ENCODE measurements at places on chromosomes 6 and 20. TPM values are rescaled to one million over a fixed set of nuclear protein-coding genes. Genes with fewer than 3 reads are reported as not detected.

DNA sequence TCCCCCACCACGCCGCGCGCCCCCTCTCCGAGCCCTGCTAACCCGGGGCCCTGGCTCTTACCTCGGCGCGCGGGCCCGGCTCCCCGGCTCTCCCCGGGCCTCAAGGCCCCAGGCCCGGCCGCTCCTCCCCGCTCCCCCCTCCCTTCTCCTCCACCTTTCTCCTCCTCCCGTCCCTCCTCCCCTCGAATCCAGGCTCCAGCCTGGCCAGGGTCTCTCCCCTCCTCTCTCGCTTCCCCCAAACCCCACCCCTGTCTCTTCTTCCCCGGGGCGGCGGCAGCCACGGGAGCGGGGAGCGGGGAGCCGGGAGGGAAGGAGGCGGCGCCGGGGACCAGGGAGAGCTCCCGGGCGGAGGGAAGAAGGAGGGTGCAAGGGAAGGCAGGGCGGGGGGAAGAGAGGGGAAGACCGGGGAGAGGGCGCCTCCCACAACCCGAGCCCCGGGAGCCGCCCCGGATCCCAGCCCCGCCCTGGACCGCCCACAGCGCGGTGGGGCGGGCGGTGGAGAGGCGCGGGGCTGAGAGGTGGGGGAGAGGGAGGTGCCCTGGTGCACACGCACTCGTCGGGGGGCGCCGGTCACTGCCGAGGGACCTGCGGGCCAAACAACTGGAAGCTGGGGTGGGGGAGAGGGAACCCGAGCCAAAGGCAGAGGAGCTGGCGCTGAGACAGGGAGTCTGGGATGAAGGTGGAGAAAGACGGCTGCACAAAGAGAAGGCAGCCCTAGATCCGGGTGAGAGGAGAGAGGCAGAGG, at the start of gene GABBR1:
TSS of gene GABBR1 (minus strand) at position 395 of the 745 bp plus-strand sequence. CDS start 798 bp downstream, outside the sequence.
- H3K27ac ChIP-seq, result peak within 1 kb of the TSS; percentile 43
- peaks cover 44% of the 10 kb centered on the region for H3K4me1 ChIP-seq
- peaks cover 2% of the 10 kb centered on the region for H3K27me3 ChIP-seq
- H3K36me3 ChIP-seq, result peaks cover 4% of the 10 kb centered on the region
- H3K4me3 ChIP-seq, result peak within 1 kb of the TSS; percentile 79
- DNase-seq, result peak; percentile 84

- no peak overlapping the region for H3K27ac ChIP-seq
- no peak overlapping the region for H3K4me3 ChIP-seq
- peaks cover 9% of the 10 kb centered on the region for H3K27me3 ChIP-seq
- DNase-seq, result peak; percentile 45
- peaks cover 9% of the 10 kb centered on the region for H3K36me3 ChIP-seq
These were observed 1.3 kb downstream of the BPIFA2 start for GRCh38 chr20:33169176-33169794.

DNA sequence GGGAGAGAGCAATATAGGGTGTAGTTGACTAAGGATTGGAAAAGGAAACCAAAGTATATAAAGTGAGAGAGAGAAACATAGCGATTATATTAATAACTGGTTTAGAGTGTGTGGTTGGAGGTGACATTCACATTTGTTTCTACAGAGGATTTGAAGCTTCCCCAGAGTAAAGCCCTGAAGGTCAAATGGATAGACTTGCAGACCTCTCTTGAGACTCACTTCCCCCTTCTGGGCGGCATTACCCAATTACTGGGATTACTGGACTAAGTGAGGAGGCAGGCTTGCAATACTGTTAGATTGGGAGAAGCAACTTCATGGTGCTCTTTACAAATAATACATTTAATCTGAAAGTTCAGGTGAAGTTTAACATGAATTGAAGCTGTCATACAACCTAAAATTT, 10.7 kb downstream of the FIG4 start:
- H3K4me1 ChIP-seq, result peaks cover 2% of the 10 kb centered on the region
- H3K27me3 ChIP-seq, result no peaks in the 10 kb centered on the region
- no peaks in the 10 kb centered on the region for H3K36me3 ChIP-seq
- DNase-seq, result no peak

GRCh38 chr6:44232676-44233566, 9.5 kb downstream of the SLC29A1 start:
- peaks cover 44% of the 10 kb centered on the region for H3K36me3 ChIP-seq
- H3K27ac ChIP-seq, result no peak overlapping the region
- no peak for DNase-seq
- no peak overlapping the region for H3K4me3 ChIP-seq
- peaks cover 15% of the 10 kb centered on the region for H3K4me1 ChIP-seq
- H3K27me3 ChIP-seq, result no peaks in the 10 kb centered on the region

HNF4A gene
- total RNA-seq, result not detected

GRCh38 chr6:125821825-125822281, 31.1 kb downstream of the NCOA7 start:
- H3K27ac ChIP-seq, result no peak overlapping the region
- H3K27me3 ChIP-seq, result no peaks in the 10 kb centered on the region
- DNase-seq, result no peak
- H3K36me3 ChIP-seq, result peaks cover 22% of the 10 kb centered on the region

- H3K4me1 ChIP-seq, result no peaks in the 10 kb centered on the region
- H3K36me3 ChIP-seq, result no peaks in the 10 kb centered on the region
- DNase-seq, result no peak
- no peaks in the 10 kb centered on the region for H3K27me3 ChIP-seq
These were observed 178.6 kb upstream of the RGS17 start for GRCh38 chr6:153309651-153310050.

DNA sequence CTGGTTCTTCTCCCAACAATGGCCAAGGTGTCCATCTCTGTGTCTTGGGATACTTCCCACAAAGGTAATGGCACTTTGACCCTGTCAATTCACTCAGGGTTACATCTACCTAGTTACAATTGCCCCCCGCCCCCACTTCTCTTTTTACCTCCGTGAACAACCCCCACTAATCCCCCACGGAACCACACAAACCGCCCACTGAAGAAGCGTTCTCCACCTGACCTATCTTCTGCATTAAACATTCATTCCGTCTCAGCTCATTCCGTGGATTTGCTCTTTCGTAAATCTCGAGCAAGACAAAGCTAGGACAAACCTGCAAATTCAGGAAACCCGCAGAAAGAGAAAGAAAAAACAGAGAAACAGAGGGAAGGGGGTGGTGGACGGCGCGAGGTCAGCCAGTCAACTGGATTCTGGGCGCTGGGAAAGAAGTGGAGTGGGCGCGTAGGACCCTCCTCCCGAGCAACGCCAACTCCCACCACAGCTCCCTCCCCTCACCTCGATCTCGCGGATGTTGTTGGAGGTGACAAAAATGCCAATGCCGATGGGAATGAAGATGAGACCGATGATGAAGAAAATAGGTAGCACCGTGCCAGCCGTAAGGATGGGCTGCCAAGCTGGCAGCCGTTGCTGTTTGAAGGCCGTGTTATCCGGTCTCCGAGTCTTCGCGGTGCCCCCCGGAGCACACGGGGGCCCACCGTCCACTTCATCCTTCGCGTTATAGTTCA, 523 bp downstream of the TMEM30A start:
- H3K36me3 ChIP-seq, result peaks cover 2% of the 10 kb centered on the region
- DNase-seq, result peak; percentile 49
- no peak overlapping the region for H3K27ac ChIP-seq
- H3K4me3 ChIP-seq, result no peak overlapping the region
- peaks cover 54% of the 10 kb centered on the region for H3K4me1 ChIP-seq

DNA sequence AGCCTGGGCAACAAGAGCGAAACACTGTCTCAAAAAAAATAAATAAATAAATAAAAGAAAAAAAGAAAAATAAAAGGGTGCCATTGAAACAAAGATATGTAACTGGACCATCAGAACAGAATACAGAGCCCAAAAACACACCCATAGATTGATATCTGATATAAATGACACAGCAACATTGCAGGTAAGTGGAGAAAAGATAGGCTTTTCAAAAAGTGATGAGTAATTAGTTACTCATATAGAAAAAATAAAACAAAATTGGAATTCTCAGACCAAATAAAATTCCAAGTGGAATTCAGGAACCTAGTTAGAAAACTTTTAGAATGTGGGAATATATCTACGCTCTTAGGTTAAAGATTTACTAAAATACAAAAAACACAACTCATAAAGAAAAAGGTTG, 60.6 kb upstream of the CHD6 start:
- no peaks in the 10 kb centered on the region for H3K4me1 ChIP-seq
- H3K4me3 ChIP-seq, result no peak overlapping the region
- no peak for DNase-seq
- H3K27ac ChIP-seq, result no peak overlapping the region
- H3K27me3 ChIP-seq, result peaks cover 7% of the 10 kb centered on the region
- no peaks in the 10 kb centered on the region for H3K36me3 ChIP-seq

DNA sequence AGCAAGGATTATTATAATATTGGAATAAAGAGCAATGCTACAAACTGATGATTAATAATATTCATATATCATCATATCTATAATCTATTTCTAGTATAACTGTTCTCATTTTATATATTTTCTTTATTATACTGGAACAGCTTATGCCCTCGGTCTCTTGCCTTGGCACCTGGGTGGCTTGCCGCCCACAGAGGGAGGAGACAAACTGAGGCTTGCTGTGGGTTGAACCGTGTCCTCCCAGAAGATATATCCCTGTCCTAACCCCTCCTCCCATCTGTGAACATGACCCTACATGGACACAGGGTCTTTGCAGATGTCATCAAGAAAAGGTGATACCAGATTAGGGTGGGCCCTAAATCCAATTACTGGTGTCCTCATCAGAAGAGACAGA, 4.7 kb downstream of the RNASET2 start:
- H3K4me3 ChIP-seq, result peak overlapping the region; percentile 79
- H3K27me3 ChIP-seq, result no peaks in the 10 kb centered on the region
- H3K4me1 ChIP-seq, result peaks cover 64% of the 10 kb centered on the region
- H3K27ac ChIP-seq, result peak overlapping the region; percentile 99
- peak; percentile 20 for DNase-seq
